GM13976 (cell line): ENCODE measurements at places on chromosomes 5 and 9.

DNA sequence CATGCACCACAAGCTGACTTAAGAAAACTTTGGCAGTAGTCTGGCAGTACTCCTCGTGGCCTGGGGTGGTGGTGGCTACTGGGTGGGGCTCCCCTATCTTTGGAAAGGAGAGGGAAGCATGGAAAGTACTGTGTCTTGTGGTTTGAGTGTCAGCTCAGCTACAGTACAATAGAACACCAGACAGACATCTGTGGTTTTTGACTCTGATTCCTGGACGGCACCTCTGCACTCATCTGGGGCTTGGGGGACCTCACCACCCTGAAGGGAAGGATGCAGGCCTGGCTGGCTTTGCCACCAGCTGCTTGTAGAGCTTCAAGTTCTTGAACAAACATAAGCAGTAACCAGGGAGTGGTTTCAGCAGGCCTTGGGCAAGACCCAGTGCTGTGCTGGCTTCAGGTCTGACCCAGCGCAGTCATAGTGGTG is 40.6 kb downstream of the TNFSF8 start:
- DNase-seq = no peak

DNA sequence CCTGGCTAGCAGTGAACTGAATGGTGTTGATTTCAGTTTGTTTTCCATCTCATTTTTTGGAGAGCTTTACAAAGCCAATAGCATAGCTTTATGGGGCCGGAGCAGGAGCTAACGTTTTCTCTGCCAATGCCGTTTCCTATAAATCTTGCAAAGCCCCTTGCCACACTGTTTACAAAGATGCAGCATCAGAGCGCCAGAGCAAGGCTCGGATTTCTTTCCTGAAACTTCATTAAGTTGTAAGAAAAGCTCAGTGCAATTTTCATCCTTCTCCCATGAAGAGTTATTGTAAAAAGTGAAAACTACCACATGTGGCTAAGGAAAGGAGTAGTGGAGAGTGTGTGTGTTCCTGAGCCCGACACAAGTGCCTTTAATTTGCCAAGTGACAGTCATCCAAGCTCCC is 178.2 kb upstream of the GDNF start:
- no peak for DNase-seq

DNA sequence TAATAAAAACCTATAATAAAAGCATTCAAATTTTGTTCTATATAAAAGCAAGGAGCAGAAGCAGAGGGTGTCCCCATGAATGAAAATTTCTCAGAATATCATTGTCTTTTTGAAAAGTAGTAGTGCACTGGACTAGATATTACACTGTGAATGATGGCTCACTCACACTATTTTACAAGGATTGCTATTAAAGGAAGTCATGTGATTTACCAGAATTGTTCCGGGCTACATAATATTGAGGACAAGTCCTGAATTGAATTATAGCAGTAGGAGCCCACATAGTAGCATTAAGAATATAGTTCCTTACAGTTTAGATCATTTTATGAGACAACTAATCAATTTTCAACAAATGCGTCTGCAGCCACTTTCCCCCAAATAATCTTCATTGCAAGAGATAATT is 7.7 kb upstream of the TLE4 start:
- DNase-seq = no peak

GRCh38 chr5:148902478-148902877 is 76.1 kb downstream of the ADRB2 start:
- DNase-seq = no peak

GRCh38 chr5:16585041-16585667 is 31.6 kb downstream of the RETREG1 start:
- DNase-seq = no peak

- no peak for DNase-seq
Measured at GRCh38 chr9:16268067-16268881, 602.2 kb downstream of the BNC2 start.

DNA sequence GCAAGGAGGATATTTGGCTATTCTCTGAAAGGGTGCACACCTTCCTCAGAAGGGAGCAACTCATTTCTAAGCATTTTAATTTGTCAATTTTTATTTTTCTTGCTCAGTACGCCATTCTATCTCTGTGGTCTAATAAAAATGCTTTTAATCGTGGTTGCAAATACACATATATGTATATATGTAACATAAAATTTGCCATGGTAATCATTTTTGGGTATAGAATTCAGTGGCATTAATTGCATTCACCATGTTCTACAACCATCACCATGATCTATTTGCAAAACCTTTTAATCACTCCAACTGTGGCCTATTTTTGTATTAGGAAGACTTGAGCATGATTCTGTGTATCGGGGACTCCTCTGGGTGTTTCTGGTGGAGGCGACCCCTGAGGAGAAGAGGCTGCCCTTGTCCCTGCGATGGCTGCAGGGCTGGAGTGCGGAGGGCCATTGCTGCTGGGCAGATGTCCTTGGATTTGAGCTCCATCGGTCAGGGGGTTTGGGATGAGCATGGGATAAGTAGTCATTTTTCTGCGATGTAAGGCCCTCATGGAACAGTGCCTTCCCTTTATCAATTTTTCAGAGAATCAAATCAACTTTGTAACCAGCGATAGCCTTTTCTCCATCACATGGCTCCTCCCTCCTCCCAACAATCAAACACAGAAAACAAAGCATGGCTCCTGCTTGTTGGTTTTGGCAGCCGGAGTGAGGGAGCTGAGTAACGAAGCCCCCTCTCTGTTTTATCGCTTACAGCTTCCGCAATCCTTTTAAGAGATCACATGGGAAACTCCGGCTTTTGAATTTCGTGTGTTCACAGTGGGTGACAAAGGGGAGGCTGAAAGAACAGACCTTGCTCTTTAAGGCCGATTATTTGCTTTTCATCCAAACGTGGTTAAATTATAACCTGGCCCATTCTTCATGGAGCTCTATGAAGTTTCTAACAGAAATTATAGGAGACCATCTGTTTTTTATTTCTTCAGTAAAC is 187.3 kb downstream of the TENT4A start:
- DNase-seq = no peak

DNA sequence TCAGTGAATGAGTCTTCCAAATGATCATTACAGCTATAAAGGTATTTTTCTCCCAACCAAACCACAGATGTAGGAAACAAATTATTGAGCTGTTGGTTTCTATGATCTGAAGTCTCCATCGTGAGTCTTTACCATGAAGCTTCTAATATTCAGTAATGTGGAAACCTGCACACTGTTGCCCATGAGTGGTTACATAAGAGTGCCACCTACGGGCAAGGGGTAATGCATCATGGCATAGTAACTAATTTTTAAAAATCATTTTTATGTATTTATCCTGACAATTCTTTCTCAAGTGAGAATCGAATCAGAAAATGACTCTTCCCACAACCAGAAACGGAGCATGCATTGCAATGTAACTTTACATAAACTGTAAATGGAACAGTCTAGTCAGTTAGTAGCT is 282.5 kb upstream of the SMARCA2 start:
- peak; percentile 12 for DNase-seq

GRCh38 chr9:16347886-16348285 is 522.6 kb downstream of the BNC2 start:
- no peak for DNase-seq

DNA sequence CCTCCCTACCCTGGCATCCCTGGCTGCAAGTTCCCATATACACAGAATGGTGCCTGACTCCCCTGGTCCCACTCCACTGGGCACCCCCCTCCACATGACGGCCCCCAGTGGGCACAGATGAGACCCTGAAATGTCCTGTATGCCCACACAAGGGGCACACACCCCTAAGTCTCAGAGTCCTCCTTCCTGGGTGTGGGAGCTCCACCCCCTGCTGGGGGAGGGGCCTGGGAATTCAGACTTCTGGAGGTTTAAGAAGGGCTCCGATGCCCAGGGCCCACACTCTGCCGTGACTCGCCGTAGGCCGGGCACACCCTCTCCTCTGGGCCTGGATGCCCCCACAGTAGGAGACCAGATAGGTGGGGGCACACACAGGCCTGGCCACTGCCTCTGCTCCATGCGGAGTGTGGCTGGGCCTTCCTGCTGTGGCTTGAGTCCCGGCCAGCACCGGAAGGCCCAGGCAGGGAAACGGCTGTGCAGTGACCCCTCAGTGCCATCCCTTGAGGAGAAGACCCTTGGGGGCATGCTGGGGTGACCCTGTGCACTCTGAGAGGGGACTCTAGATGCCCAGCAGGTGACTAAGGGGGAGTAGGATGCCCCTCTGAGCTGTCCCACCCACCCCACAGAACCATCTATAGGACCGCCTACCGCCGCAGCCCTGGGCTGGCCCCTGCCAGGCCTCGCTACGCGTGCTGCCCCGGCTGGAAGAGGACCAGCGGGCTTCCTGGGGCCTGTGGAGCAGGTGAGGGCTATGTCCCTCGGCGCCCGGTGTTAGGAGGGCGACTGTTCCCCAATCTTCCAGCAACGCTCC is 6.5 kb downstream of the EGFL7 start:
- no peak for DNase-seq
